ENCODE measurements at places on chromosomes 6 and 20.

DNA sequence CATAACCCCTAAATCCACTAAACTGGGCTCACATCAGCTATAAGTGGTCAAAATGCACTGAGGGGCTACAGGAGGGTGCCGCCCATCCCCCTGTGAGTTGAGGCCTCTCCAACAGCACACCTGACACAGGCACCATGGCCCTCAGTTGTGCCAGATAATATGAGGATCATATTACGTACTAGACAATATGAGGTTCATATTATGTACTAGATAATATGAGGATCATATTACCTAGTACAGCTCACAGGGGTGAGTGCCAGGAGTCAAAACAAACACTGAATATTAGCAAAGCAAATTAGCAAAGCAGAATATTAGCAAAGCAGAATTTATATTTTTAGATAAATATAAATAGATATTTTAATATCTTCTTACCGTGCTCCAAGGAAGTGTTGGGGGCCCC lies 35.3 kb downstream of the CD24 start:
- no peak for DNase-seq

GRCh38 chr6:158290659-158291058 lies 21.6 kb upstream of the TULP4 start:
- DNase-seq, result no peak

- no peak for DNase-seq
Measured at GRCh38 chr6:128400875-128401274, 119.5 kb downstream of the PTPRK start.

DNA sequence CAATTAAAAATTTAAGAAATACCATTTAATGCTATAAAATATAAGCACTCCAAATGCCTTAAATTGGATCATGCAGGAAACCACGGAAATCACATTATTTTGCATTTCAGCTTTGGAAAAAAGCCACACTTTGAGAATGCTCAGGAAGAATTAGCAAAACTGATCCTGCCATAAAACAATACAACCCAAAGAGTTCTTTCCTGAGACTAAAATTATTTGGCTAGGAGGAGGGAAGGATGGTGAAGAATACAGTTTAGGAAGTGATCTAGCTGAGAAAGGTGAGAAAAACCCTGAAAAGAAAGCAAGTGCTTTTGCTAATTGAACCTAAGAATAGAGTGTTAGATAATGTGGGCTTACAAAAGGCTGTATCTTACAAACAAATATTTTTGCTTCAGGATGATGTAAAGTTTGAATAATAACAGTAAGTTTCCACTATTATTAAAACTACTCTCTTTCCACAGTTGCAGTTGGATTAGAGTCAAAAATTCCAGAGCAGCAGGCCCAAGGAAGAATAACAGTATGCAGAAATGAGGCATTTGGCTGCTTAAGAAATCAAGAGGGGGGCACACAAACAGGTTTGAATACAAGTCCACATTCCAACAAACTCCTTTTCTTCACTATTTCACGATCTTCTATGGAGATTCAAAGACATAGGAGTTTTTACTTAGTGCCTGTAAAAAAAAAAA lies 565.4 kb downstream of the RFPL4B start:
- DNase-seq, result no peak

DNA sequence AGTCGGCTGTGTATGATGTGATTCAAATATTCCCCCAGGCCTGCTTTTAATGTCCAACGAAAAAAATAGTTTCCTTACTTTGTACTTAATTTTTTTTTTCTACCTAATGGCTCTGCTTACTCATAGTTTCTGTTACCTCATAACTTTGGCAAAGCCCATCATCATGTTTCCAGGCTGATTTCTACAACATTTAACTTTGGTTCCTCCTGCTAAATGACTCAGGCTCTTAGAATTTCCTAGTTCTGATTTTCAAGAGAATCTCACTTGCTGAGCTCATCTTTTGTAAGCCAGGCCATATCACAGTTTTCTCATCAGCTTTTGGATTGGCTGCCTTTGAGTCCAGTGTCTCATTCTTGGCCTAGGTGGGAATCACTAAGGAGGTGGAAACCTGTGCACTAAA lies 323.1 kb downstream of the HDGFL1 start:
- DNase-seq, result peak; percentile 97

DNA sequence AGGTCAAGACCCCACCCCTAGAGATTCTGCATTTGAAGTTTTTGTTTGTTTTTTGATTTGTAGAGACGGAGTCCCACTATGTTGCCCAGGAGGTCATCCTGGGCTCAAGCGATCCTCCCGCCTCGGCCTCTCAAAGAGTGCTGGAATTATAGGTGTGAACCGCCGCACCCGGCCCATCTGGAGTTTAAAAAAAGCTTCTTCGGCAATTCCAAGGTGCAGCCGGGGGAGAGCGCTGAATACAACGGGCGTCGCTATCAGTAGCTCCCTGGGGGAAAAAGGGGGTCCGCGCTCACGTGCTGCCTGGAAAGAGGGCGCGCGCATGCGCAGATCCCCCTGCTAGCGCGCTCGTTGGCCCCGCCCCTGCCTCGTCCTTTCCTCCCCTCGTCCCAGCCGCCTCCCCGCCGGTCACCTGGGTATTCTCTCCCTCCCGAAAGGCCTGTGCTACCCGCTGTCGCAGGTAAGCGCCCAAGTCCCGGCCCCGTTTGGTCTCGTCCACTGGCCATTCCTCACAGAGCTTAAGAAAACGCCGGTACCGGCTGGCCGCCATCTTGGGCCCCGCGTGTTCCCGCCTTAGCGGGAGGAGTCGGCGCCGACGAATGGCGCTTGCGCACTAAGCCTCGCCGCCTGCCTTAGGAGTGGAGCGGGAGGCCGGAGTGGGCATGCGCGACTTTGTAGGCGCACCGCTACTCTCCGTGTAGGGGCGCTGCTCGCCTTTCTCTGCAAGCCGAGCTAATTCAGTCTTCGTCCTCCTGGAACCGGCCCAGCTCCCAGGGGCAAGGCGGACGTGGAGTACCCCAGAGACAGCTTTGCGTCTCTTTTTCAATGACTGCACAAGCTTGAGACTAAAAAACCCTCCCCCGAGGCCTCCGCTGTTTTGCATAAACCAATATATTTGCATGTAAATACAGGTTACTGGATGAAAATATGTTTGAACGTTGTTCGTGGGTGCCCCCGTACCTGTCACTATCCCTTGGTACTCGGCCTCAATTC lies at the start of gene UQCC2:
TSS of gene UQCC2 (minus strand) at position 561 of the 990 bp plus-strand sequence. CDS start at position 547, 14 bp downstream.
- peak; percentile 95 for DNase-seq

- no peak for DNase-seq
Measured at GRCh38 chr6:128759901-128760300, 123.0 kb upstream of the LAMA2 start.

DNA sequence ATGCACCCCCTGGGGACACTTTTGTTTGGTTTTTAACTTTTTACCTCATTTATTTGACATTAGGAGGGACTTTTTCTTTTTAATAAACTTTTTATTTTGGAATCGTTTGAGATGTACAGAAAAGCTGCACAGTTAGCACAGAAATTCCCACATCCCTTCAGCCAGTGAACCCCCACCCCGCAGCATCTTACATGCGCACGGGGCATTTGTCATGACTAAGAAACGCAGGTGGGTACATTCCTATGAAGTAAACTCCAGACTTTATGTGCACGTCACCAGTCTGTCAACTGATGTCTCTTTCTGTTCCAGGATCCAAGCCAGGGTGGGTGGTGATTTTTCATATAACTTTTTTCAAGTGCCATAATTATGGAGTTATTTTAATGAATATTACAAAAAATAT lies 4.9 kb upstream of the ZNF831 start:
- DNase-seq, result no peak

GRCh38 chr20:7966176-7966575 lies 25.9 kb upstream of the HAO1 start:
- no peak for DNase-seq

DNA sequence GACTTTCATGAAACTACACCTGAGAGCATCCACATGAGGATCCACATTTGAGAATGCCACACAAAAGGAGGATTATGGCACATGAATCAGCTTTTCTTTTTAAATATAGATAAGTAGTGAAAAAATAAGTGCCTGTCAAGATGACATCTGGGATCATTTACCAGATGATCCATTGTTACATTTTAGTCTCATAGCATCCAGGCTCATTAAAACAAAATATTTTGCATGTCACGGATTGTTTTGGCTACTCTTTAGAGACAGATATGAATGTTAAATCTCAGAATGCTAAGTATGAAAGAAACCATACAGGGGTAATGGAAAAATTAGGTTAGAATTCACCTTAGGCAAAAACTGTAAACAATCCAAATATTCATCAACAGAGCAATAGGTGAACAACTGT lies 66.7 kb downstream of the MYO6 start:
- no peak for DNase-seq

- DNase-seq, result no peak
Measured at GRCh38 chr6:84769306-84769705, 4.9 kb upstream of the TBX18 start.

DNA sequence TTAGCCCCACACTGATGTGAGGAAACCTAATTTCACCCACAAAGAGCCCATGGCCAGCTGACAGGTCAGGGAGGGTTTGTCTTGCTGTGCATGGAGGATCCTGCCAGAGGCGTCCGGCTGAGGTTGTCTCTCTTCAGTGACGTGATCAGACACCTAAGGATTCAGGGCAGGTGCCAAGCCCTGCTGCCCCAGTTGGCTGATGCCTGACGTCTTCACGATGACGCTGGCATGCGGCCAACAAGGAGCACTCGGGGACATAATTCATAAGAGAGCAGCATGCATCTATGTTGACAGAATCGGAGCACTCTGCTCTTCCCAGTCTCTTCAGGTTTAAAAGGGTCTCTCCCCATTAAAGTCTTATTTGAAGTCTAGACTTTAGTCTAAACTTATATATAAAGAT lies 47.8 kb downstream of the PSMB1 start:
- DNase-seq, result no peak

DNA sequence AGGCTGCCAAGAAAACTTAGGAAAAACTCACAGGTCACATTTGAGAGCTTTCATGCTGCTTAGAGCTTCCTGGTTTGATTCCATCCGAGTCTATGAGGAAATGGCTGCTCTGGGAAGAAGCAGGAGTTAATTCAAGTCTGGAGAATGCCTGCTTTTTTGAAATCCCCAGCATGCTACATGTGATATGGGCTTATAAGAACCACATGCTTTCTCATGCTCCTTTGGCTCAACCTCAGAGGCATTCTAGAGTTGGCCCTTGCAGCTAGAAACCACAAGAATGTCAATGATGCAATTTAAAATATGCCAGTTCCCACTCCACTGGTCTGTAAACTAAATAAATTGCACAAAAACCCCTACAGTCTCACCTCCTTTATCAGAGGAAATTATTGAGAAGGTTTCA lies 142.9 kb upstream of the OLIG3 start:
- DNase-seq, result peak; percentile 97

DNA sequence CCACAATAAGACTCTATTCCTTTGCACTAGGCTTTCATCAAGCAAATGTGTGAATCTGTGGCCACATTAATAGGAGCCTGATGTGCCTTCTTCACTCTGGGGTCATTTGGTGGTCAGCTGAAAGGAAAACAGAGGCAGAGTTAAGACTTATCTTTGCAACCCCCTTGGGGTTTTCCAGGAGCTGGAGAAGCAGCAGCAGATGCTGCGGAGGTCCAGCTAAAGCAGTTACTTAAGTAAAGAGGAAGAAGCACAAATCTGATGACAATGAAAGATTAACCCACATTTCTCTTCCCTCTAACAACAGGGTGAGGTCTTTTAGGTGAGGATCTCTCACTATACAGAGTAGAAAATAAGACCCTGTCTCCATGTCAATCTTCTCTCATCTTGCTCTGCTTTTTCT lies 45.4 kb upstream of the QKI start:
- DNase-seq, result no peak

Measured in fibroblast of mammary gland (primary cell).